ENCODE measurements at places on chromosomes 2 and 18.

GRCh38 chr2:165109915-165110314 lies 93.9 kb downstream of the SCN3A start:
- no peak for DNase-seq

DNA sequence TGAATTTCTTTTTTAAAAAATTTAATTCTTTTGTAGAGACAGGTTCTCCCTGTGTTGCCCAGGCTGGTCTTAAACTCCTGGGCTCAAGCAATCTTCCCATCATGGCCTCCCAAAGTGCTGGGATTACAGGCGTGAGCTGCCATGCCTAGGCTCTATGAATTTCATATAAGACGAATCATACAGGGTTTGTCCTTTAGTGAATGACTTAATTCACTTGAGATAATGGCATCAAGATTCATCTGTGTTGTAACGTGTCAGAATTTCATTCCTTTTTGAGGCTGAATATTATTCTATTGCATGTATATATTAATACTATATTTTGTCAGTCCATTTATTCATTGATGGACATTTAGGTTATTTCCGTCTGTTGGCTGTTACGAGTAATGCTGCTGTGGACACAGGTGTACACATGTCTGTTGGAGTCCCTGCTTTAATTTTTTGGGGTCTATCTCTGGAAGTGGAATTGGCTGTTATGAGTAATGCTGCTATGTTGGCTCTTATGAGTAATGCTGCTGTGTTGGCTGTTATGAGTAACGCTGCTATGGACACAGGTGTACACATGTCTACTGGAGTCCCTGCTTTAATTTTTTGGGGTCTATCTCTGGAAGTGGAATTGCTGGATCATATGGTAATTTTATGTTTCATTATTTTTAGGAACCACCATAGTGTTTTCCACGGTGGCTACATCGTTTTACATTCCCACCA lies 210.6 kb downstream of the CAMKMT start:
- no peak for DNase-seq

GRCh38 chr18:52227536-52227935 lies 112.5 kb upstream of the DCC start:
- DNase-seq, result no peak

DNA sequence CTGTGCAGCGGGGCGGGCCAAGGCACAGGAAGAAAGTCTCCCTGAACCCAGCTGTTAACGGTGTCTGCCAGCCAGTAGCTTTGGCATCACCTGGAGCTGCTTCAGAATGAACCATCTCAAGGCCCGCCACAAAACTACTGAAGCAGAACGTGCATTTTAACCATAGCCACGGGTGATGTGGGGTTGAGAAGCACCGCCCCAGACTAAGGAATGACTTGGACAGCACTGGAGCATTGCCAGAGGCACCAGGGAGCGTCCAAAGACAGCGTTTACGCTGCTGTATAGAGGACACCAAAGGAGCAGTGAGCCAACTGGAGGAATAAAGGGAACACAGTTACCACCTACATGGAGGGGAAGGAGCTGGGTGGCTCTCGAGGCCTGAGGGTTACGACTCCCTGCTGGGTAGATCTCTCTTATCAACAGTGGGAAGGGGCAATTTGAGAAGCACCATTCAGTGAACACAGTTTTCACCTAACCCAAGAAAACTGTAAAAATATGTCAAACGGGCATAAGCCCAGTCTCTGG lies 28.4 kb upstream of the LONRF2 start:
- no peak for DNase-seq

- DNase-seq, result no peak
Measured at GRCh38 chr2:159108181-159108893, 139.9 kb downstream of the TANC1 start.
